Astrocyte of the cerebellum (primary cell): ENCODE measurements at places on chromosomes 12 and 14.

- DNase-seq: no peak
These were observed 17.3 kb downstream of the KITLG start for GRCh38 chr12:88562846-88563582.

GRCh38 chr12:43069768-43070221, 480.2 kb upstream of the PRICKLE1 start:
- DNase-seq: peak; percentile 39

DNA sequence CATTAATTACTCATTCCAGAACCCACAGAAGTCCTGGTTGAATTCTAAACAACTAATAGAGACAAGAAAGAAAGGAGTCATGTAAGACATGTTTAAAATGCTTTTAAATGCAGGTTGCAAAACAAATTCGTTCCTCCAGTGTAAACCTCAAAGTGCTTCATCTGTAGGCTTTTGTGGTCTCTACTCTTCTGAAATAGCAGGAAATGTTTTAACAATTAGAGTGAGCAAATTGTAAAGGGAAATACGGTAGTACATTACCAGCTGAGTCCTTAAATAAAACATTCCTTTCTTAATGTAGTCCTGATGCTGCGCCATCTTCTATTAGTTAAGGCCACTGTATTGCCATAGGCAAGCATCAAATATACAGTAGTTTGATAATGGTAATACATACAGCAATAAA, 1934.2 kb upstream of the SEL1L start:
- no peak for DNase-seq

DNA sequence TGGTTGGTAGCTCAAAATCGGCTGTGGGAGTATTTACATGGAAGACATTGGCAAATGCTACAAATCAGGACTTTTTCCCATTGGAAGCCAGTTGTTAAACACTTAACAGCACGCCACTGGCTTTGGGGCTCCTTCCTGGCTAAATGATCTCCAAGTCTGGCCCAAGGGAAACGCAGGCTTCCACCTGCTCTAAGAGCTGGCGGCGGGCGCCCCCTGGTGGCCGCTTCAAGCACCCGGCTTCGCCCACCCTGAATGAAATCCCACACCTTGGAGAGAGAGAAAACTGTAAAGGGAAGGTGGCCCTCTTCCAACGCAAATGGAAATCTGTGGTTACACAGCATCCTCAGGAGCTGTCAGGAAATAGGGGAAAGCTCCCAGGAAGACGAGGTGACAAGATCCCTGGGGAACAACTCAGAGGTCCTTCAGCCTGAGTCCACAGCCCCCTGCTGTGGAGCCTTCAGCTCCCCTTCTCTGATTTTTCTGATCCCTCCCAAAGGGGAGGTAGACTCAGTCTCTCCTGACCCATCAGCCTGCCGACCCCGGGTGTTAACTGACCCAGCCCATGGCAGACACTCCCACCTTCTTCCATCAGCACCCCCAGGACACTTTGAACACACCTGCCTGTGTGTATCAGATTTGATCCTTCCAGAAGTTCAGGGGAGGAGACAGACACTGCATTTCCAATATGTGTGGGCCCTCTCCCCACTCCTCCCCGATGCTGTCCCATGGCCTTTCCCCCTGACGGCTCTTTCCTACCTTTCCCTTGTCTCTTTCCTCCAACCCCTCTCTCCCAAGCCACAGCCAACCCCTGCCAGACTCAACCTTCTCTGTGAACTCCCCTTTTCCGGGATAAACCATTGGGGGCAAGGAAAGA, 15.4 kb downstream of the SELPLG start:
- peak; percentile 86 for DNase-seq

DNA sequence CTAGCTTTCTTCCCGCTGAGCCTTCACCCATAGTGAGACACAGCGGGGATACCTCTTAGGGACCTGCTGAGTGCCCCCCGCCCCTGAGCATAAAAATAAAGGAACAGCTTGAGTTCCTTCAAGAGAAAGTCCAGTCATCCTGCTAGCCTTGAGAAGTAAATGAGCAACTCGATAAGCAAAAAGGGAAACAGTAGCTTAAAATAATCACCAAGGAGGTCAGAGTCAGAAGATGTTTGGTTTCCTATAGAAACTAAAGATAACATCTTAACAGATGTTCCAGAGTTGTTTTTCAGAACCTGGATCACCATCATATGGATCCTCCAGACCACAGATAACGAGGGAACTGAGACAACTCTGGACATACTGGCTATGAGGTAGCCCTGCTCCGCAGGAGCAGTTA, 94.0 kb downstream of the BCAT1 start:
- DNase-seq: no peak

GRCh38 chr14:52014601-52015267, 25.4 kb downstream of the RTRAF start:
- DNase-seq: no peak

GRCh38 chr12:29616664-29617406, 119.3 kb upstream of the OVCH1 start:
- DNase-seq: peak; percentile 28

DNA sequence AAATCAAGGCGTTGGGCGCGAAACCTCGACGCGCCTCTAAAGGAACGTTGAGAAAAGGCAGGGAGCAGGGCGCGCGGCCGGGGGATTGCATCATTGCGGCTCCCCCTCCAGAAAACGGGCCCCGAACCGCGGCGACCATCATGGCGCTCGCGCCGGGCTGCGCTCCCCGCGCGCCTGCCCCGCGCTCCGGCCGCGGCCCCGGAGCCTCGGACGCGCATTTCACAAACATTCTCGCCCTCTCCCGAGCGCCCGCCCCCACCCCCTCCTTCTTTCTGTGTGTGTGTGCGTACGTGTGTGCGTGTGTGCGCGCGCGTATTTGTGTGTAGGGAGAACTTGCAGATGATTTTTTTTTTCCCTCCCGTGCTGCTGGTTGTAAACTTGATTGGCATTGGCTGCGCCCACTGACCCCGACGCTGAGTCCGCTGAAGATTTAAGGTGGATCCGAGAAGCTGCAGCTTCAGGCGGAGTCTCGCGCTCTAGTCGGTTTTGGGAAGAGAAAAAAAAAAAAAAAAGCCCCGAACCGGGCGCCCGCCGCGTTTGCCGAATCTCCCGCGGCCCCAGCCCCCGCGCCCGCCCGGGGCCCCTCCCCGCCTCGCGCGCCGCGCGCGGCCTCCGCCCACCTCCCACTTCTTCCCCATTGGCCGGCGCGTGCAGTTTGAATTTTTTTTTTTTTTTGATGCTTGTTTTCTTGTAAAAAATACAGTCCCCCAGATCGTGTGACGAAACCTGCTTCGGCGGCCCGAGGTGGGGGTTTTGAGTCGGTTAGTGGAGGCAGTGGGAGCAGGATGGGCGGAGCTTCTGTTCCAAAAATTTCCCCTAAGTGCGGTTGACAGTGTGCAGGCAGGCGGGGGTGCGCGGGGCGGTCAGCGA, 8.2 kb downstream of the CDKN1B start:
- peak; percentile 98 for DNase-seq

- DNase-seq: peak; percentile 12
These were observed 79.1 kb downstream of the KCNK13 start for GRCh38 chr14:90140956-90141316.

- no peak for DNase-seq
These were observed 115.5 kb downstream of the KIF26A start for GRCh38 chr14:104253901-104254353.

DNA sequence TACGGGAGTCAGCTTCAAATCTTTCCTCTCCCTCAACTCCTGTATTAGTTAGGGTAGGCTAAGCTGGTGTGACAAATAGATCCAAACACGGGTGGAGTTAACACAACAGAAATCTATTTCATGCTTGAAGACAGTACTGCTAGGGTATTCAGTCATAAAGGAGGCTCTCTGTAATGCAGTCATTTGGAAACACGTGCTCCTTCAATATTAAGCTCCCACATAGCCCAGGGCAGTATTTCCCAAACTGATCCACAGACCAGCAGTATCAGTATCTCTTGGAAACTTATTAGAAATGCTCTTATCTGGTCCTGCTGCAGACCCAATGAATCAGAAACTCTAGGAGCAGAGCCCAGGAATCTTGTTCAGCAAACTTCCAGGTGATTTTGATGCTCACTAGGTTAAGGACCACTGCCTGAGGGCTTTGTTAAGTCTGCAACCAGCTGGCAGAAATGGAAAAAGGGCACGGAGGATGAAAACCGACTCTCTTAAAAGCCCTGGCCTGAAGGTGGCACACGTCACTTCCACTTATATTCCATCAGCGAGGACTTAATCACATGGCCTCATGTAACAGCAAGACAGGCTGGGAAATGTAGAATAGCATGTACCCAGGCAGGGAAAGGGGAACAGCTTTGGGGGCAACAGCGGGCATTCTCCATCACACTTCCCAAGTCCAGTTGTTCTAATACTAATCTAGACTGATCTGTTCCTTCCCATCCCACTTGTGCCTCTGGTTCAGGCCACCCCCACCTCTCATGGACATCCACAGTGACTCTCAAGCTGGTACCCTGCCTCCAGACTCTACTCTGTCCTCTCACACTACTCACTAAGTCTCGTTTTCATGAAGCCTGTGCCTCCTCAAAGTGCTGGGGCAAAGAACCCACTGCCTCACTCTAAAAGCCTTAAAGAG, 38.2 kb upstream of the RIC8B start:
- no peak for DNase-seq

GRCh38 chr14:57611555-57612075, 118.0 kb upstream of the CCDC198 start:
- no peak for DNase-seq

GRCh38 chr14:105411017-105411941, 8.3 kb upstream of the MTA1 start:
- DNase-seq: no peak

GRCh38 chr14:34330846-34331245, 131.2 kb downstream of the SPTSSA start:
- DNase-seq: no peak

DNA sequence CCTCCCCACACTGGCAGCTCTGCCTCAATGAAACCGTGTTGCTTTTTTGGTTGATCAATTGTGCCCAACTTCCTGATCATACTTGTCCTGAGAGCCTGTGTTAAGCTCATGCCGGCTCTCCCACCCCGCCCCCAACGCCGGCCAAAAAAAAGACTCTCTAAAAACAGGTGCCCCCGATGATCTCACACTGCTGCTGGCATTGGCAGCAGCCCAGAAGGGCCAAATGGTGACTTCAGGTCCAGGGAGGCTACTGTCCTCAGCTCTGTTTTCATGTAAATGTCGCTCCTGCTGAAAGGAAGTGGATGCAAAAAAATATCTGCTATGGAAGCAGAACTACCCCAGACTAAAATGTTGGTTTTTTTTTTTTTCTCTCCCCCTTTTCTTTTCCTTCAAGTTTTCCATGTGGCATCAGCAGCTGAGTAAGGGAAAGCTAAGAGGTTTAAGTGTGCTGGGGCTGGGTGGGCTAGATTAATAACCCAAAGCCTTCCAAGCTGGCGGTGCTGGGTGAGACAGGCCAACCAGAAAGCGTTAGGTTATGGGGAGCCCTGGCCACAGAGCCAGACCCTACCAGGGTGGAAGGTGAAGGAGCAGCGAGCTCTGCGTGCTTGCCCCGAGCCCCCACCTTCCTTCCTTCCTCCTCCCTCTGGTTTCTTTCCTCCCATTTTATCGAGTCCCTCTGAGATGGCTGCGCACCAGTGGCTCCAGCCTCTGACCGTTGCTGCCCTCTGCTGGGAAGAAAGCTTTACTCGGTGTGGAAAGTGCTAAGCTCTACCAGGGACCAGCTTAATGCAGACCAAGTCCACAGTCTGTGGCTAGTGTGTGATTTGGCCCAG, 396.1 kb downstream of the NRXN3 start:
- DNase-seq: peak; percentile 56

DNA sequence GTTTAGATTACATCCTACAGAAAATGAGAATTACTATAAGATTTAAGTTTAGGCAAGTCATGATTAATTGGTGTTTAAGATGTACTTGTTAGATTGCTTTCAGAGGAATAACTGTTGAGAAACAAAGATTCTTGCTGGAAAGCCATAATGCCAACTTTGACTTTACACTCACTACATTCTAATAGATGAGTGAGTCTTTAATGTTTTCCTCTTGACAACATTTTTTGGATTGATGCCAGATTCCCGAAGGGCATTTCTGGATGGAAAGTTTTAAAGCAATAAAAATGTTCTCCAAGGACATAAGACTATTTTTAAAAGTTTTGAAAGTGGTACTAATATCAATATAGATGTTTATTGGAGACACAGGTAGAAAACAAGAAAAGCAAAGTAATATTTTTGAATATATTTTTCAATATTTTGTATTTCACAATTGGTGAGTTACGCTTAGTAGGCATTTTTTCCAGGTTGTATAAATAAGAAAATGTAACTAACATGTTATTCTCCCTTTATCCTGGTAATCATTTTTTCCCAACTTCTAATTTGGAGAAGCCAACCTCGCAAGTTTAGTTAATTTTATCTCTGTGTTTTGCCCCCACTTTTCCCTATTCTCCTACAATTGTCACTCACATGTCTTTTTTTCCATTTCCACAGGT, 307.3 kb downstream of the CEP128 start:
- DNase-seq: no peak

- no peak for DNase-seq
These were observed 37.8 kb downstream of the ANAPC7 start for GRCh38 chr12:110365489-110366320.

- no peak for DNase-seq
These were observed 32.6 kb upstream of the FGD4 start for GRCh38 chr12:32366714-32367113.

GRCh38 chr12:120965534-120966091, 12.7 kb upstream of the HNF1A start:
- DNase-seq: no peak

DNA sequence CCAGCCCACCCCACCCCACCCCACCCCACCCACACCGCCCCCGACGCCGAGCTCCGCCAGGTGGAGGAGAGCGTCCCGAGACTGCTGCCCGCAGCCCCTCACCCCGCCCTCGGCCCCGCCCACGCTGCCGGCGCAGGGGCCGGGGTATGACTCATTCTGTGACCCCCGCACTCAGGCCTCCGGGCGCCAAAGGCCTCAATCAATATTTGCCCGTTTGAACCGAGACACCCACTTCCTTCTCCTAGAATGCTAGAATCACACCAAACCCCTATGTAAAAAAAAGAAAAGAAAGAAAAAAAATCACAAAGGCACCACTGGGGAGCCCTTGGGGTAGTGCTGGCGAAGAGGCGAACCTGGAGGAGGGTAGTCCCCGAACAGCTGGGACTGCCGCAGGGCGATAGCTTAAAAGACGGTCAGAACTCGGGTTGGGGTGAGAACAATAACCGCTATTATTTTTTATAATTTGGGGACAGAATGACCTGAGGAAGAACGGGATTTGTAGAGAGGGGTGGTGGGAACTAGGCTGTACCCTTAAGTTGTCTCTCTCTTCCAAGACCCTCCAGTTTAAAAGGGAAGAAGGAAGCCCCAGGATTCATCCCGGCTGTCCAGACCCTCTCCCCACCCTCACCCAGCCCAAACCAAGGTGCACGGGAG, 894 bp downstream of the KRT8 start:
- DNase-seq: no peak

DNA sequence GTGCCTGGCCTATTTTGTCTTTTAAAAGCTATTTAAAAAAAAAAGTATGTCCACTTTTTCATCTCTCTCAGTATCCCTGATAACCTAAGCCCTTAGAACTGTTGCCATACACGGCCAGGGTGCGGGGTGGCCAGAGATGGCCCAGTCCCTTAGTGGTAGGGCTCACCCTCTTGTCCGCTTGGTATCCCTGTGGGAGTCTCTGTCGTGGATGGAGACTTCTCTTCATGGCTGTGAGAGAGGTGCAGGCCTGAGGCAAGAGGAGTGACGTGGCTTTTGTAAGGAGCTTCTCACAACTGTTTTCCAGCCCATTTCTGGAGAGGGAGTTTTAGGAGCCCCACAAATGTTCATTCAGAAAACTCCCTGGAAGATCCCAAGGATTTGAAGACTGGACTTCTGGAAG, 26.8 kb downstream of the XRCC3 start:
- DNase-seq: no peak

GRCh38 chr12:19904819-19905218, 463.5 kb upstream of the PDE3A start:
- DNase-seq: no peak

- no peak for DNase-seq
These were observed 143.4 kb upstream of the NAV3 start for GRCh38 chr12:77687321-77687720.
